Mammary epithelial cell (primary cell): ENCODE measurements at places on chromosomes 3 and 15. TPM values are rescaled to one million over a fixed set of nuclear protein-coding genes. Genes with fewer than 3 reads are reported as not detected.

Gene CLDN16
- 0.08 TPM for polyA plus RNA-seq

Gene GP5
- polyA plus RNA-seq: not detected

Gene PLSCR4
- polyA plus RNA-seq: 3.4 TPM

Gene GBE1
- polyA plus RNA-seq: 31.0 TPM

Gene TMEM40
- polyA plus RNA-seq: 124 TPM
